K562 (cell line): ENCODE measurements at places on chromosomes 2 and 18.
A peak's percentile ranks its signal among the peaks of the same experiment; 100 is the strongest.

GRCh38 chr2:11901351-11902069 is 155.1 kb downstream of the LPIN1 start:
- peak; percentile 64 for DNase-seq

- no peak for DNase-seq
These were observed 337.4 kb upstream of the ID2 start for GRCh38 chr2:8344144-8345097.

- no peak for DNase-seq
These were observed 335.8 kb downstream of the GULP1 start for GRCh38 chr2:188627471-188627870.

DNA sequence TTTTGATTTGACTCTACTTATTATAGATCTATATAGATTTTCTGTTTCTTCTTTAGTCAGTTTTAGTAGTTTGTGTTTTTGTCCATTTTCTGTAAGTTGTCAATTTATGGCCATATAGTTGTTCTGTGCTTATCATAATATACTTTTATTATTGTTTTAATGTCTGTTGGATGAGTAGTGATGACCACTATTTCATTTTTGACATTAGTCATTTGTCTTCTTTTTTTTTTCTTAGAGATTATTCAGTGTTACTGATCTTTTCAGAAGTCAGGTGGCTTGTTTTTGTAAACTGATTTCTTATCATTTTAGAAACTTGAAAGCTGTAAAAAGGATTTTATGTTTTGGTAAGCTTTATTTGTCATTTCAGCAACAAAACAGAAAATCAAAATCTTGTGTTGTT is 57.3 kb downstream of the EPC2 start:
- DNase-seq, result no peak

- peak; percentile 31 for DNase-seq
These were observed 37.8 kb upstream of the EFEMP1 start for GRCh38 chr2:55961318-55961911.

- DNase-seq, result no peak
These were observed 14.6 kb downstream of the SFT2D3 start for GRCh38 chr2:127715778-127716449.

GRCh38 chr18:38464024-38464423 is 898.4 kb upstream of the CELF4 start:
- DNase-seq, result no peak

DNA sequence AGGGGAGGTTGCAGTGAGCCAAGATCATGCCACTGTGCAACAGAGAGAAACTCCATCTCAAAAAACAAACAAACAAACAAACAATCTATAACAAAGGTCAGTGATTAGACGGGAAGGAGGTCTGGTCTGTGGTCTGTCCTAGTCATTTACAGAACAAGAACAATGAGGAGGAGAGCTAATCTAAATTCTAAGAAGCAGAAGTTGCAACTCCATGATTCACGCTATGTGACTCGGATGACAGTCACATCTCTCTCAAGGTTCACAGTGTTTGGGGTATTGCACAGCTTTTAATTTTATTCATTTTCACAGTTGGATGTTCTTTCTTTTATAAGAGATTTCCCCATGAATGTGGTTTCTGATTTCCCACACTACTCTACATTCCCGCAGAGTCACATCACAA is 218.7 kb upstream of the PIEZO2 start:
- no peak for DNase-seq

DNA sequence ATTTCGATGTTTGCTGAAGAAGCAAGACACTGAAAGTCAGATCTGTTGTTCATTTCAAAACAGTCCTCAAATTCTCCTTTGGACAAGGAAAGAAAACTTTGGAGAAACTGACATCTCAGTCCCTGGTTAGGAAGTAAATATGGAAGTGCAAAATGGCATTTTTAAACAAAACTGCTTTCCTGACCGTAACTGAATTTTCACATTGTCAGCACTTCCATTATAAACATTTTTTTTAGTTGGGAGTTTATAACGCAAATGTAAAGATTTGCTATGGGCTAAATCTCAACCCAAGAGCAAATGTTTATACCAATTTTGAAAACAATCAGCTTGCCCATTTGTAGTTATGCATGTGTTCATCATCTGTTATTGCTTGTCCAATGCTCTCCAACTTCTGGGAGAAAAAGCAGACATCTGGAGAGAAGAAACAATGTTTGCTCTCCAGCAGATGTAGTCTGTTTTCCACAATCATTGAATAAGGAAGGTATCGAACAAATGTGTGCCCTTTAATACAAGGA is 520.1 kb downstream of the ARHGAP15 start:
- DNase-seq, result no peak

GRCh38 chr2:165898381-165898780 is 55.2 kb downstream of the TTC21B start:
- DNase-seq, result no peak
